ENCODE measurements at places on chromosomes 12 and 14. TPM values are rescaled to one million over a fixed set of nuclear protein-coding genes. Genes with fewer than 3 reads are reported as not detected.

DNA sequence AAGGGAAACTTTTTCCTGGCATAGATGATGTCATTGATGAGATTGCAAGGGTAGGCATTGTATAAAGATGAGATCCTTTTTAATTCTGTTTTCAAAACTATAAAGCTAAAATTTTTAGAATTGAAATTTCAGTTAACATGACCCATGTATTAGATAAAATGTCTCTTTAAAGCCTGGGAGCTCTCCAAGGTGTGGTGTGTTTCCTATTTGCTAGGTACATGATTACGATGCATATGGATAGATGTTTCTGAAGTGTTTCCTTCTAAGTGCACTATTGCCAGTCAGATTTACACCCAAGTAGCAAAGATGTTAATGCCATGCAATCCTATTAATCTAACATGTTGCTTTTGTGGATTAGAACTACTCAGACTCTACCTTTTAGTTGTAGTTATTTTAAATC lies 834.7 kb downstream of the DIO2 start:
- DNase-seq, result no peak

DNA sequence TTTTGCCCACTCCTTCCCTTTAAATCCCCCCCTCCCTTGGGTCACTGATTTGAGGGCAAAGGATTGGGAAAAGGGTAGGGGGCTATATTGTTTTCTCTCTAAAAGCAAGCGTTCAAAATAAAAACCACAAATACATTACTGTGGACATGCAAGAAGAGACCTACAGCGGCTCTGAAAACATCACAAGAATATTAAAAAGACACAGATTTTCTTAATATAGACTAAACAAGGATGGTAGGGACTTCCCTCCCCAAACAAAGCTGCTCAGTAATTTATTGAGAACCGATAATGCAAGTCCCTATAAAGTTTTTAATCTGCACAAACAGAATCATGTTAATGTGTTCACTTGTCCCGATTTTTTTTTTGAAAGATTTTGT lies 12.9 kb downstream of the TBX3 start:
- DNase-seq, result no peak

DNA sequence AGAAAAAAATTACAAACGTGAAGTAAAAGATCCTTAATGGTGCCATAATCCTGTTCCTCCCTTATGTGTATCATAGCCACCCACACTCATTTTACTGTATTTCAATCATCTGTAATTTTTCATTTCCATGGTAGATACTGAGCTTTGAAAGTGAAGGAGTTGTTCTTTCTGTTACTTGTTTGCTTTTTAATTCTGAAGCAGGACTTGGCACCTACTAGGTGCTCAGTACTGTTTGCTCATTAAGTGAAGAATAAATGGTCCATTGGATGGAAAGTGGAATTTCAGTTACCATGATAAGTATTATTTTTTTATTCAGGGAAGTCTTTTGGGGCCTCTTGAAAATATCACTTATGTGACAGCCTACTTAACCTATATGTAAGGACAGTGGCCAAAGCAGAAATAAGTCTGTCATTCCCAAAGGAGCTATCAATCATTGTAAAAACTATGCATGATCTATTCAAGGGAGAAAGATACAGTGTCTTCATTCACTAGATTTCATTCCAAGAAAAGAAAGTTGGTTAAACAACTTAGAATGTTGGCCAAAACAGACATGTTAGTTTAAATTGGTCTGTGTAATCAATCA lies 1244.4 kb upstream of the SEL1L start:
- no peak for DNase-seq

DNA sequence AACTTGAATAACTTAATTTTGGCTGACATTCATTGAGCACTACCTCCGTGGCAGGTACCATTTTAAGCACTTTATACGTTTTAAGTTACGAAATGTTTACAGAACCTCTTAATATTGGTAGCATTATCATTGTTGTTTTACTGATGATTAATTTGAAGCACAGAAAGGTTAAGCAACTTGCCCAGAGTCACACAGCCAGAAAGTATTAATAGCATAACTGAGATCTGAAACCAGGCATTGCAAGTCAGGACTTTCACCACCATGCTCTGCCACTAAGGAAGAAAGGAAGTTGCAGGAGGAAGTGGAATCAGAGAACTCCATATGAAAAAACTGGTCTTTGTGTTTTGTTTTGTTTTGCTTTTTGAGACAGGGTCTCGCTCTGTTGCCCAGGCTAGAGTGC lies 28.2 kb upstream of the BCAT1 start:
- no peak for DNase-seq

GRCh38 chr12:98745578-98746391 lies 100.7 kb downstream of the APAF1 start:
- DNase-seq, result peak; percentile 83

C12orf50 gene
- not detected for total RNA-seq

- DNase-seq, result no peak
These were observed 4.5 kb downstream of the LRRC43 start for GRCh38 chr12:122187466-122187865.

DNA sequence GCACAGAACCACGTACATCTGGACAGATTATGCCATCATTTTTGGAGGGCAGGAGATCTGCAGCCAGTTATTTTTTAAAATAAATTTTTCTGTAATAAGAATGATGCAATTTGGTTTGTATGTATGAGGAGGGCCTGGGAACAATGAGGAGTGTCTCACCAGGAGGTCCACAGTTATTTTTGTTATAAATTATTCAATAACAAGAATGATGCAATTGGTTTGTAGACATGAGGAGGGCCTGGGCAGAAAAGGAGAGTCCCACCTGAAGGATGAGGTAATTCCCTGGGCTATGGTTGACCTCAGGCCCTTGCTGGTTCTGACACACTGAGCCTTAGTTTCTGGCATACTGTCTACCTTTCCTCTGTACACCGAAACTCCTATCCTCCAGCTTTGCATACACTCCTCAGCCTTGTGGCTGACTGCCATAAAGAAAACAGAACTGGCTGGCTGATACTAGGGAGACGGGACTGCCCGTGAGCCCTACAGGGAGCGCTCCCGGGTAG lies 9.0 kb upstream of the DCD start:
- no peak for DNase-seq

DNA sequence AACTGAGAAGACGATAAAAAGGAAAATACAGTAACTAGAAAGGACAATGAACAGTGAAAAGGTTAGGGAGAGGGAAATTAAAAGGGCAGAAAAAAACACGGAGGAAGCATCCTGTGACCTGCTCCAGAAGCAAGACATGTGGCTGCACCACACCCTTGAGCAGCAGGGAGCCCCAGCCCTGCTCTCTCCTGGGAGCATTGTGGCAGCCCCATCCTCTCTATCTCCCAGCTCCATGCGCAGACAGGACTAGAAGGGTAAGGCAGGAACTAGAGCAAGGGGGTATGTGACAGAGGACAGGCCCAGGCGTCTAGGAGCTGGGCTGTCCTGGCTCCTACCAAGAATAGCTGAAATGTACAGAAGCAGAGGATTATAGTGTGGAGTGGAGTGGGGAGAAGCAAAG lies 38.6 kb upstream of the SMUG1 start:
- no peak for DNase-seq

ADAM21 gene
- not detected for total RNA-seq

USP15 gene
- total RNA-seq, result 112 TPM

OAS1 gene
- 28.0 TPM for total RNA-seq

LRRC23 gene
- 6.3 TPM for total RNA-seq

DNA sequence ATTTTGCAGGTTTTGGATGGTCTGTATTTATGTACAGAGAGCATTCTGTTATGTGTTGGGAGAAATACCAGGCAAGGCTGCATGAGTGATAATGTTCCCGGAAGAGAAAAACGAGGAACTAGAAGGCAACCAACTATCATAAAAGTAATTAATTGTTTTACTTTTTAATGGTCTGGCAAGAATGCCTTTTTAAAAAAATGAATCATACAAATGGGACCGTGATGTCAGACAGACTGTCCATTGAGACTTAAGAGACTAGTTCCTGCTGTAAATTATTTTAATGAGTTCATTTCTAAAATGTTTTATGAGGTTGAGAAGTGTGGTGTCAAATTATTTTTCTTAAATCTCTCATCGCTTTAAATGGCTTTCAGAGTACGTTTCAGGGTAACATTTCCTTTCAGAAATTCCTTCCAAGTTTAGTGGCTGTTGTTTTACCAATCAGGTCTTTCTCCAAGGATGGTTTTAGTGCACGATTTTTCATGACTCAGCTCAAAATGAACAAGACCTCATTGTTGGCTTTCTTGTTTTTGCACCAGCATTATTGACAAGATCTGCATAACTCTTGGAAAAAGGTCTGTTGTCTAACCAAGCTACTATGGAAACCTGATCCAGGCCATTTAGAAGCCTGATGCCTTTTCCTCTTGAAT lies 86.1 kb upstream of the ARHGAP5 start:
- no peak for DNase-seq

- DNase-seq, result no peak
These were observed 6.5 kb downstream of the PHLDA1 start for GRCh38 chr12:76024942-76025600.

DNA sequence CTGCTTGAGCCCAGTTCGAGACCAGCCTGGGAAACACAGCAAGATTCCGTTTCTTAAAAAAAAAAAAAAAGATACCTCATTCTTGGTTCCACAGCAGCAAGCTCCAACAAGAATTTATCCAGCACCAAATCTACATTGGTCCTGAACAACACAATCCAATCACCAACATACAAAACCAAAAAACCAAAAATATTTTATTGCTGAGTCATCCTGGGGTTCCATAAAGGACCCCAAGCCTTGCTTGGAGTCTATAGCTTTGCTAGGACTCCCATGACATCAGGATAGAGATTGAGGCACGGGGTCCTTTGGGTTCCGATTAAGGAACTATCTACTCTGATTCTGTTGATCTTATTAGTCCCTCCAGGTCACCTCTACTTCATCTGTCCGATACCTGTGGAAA lies 7.7 kb downstream of the OSGEP start:
- no peak for DNase-seq

PIP4P1 gene
- total RNA-seq, result 30.7 TPM

NANOG gene
- total RNA-seq, result not detected

- DNase-seq, result no peak
These were observed 115.7 kb downstream of the PLXNC1 start for GRCh38 chr12:94263905-94264561.

- no peak for DNase-seq
These were observed 609.5 kb downstream of the AACS start for GRCh38 chr12:125674554-125675338.

GRCh38 chr12:41287500-41288141 lies 99.5 kb downstream of the PDZRN4 start:
- DNase-seq, result no peak

DNA sequence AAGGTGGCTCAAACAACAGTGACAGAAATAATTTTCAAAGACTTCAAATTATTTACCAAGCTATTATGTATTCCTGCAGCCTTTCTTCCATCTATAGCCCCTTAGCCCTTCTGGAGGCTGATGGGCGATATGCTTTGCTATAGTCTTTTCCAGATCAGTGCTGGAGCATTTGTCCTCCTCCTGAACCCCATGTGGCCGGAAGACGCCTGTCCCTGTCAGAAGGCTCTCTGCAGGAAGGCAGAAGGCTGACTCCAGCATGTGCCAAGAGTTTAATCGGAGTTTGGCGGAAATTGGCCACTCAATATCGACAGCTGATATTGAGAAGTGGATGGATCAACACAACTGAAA lies 49.3 kb upstream of the MAX start:
- no peak for DNase-seq

DNA sequence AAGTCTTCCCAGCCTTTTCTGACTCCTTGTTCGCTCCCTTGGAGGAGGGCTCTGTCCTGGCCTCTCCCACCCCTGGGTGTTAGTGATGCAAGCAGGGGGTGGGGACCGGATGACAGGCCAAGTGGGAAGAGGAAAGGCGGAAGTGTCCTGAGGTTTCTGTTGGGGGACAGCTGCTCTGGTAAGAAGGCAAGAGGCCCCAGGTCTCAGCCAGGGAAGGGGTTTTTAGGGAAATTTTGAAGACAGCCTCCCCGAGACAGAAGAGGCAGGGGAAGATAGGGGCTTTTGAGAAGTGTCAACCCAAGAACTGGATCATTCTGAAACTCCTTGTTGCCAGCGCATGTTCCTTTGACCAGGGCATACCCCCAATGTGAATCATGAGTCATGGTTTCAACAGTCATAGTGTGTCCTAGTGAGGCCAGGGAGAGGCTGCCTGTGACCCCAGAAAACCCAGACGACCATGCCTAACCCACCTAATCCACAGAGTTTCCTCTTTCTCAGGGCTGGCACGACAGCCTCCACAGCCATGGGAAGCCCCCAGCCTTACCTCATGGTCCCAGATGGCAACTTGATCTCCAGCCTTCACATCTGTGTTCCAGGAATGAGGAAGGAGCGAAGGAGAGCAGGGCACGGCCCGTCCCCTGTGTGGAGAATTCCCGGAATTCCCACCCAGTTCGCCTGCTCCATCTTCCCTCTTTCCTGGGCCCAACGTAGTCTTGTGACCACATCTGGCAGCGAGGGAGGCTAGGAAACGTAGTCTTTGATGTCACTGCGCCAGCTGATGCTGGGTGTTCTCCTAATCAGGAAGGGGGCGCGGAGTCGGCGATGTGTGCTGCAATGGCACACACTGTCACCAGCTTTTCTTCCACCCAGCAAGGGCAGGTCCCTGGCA lies 4.9 kb upstream of the GPR132 start:
- peak; percentile 69 for DNase-seq

DNA sequence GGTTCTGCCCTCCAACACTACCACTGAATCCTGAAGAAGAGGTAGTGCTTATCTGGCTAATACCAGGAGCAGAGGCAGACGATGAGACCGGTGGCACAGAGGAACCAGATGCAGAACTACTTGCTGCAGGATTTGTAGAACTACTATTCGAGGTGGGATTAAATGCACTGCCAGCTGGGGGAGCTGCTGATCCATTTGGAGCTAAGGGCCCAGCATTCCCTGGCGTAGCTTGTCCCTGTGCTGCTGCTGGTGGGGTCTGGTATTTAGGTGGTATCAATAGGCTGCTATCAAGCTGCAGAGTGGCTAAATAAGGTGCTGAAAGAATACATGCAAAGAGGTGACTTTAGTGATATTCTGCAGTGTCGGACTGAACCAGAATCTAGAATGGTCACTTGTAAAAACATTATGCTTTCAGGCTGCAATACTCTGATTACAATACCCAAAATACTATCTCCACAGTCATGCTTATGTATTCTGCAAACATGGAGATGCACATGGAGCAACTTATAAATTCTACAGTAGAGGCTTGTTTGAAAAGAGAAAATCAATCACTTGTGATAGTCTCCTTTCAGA lies 294.2 kb downstream of the MED13L start:
- no peak for DNase-seq

ALKBH2 gene
- 46.2 TPM for total RNA-seq

DNA sequence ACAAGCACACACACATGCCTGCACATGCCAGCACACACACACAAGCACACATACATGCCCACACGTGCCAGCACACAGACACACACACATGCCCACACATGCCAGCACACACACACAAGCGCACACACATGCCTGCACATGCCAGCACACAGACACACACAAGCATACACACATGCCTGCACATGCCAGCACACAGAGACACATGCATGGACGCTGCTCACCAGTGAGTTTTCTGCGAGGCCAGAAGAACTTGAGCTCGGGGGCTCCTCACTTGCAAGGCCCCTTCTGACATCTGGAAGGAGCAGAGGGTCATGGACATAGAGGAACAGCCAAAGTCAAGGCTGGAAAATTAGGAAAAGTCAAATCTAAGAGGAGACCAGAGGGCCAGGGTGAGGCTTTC lies 61.2 kb upstream of the BCL11B start:
- DNase-seq, result no peak
